ENCODE measurements at places on chromosomes 16 and 17.

GRCh38 chr17:73585583-73585982 lies 58.7 kb downstream of the SDK2 start:
- DNase-seq, result no peak

GRCh38 chr16:75801307-75801706 lies 75.0 kb upstream of the CPHXL start:
- DNase-seq, result no peak

GRCh38 chr17:50845240-50846147 lies 10.1 kb downstream of the WFIKKN2 start:
- DNase-seq, result peak; percentile 32

GRCh38 chr16:88993946-88994600 lies 17.1 kb upstream of the CBFA2T3 start:
- no peak for DNase-seq

GRCh38 chr16:80654094-80654862 lies 113.5 kb downstream of the DYNLRB2 start:
- no peak for DNase-seq

DNA sequence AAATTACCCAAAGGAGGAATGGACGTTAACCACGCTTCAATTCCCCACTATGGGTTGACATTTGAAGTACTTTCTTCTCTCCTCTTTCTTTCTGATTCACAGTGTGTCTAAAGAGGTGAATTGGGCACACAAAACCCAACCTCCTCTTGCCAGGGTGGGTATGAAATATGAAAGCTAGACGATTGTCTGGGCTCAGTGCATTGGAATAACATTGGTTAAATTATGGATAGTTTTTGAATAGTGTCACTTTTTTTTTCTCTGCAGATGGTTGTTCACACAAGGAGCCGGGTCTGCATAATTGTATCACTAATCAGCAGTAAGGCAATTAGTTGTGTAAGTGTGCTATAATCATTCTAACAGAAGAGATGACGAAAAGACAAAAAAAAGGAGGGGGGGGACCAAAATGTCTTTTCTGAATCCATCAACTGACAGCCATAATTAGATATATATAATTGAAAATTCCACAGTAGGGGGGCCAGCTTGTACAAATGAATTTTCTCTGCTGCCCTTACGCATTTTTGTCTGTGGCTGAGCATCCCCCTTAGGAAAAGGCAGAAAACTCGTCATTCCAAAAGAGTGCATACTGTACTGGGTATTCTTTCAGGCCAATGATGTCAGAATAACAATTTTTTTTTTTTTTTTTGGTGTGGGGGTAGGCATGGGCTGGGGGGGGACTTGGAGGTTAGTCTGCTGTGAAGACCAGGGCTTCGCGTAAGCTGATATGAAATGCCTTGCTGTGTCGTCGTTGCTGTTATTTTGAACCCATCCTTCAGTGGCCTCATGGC lies 307.5 kb upstream of the SALL1 start:
- no peak for DNase-seq

GRCh38 chr16:27377666-27378485 lies 24.1 kb upstream of the IL21R start:
- DNase-seq, result peak; percentile 57

- no peak for DNase-seq
Observed at GRCh38 chr16:53743149-53743566, 39.2 kb downstream of the FTO start.

- no peak for DNase-seq
Observed at GRCh38 chr16:619476-620100, 11.2 kb upstream of the WFIKKN1 start.

DNA sequence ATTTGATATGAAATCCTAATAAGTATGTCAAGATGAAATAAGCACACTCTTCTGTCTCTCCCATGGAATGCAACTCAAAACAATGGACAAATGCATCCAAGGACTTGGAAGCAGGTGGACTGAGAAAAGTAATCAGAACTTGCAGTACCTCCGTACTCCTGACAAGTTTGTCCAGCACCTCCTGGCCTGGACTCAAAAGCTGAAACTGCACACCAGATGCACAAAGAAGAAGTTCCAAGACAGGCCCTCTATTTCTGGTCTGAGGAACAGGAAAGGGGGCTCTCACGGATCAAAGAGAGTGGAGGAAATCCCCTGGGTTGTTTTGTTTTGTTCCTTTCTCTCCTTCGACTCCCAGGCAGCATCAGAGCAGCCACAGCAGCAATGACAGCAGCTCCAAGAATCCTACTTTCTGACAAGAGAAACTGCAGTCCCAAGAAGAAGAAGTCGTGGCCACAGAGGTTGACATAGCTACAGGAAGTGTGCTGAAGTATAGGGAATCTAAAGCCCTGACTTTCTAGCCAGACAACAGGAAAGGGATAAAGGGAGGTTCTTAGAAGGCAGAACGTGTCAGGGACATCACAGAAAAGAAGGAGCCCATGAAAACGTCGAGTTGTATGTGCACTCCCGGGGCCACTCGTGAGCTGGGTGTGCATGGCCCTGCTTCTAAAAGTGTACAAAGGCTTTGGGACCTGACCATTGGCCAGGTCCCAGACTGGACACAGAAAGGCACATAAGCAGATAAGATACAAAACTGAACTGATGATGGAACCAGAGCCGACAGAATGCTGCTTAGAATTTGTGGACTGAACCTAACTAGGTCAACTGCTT lies 29.3 kb downstream of the AKAP10 start:
- DNase-seq, result no peak

GRCh38 chr17:42852351-42852750 lies 1.4 kb downstream of the AOC3 start:
- DNase-seq, result no peak

DNA sequence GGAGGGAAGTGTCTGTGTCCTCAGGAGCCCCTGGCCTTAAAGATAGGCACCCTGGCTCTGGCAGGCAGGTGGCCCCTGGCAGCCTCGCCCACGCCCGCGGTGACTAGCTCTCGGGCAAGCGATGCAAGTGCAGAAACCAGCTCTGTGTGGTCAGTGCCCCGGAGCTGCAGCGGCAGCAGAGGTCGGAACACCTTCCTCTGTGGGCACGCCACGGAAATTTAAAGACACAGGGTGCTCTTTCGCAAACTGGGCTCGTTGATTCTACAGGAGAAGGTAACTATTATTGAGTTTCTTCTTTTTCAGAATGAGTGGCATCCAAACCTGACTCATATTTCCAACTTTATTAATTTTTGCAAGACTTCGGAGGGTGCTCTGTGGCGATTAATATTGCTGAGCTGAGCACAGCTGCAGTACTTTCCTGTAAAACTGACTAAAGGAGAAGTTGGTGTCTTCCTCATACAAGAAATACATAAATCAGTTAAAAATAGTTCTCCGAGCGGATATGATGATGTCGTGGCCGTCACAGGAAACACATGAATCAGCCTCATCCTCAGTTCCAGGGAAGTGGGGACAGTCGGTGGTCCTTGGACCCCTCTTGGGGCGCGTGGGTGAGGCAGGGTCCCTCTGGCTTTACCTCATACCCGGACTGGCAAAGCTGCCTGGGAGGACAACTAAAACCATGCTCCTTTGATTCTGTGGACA lies 120.2 kb downstream of the METRNL start:
- peak; percentile 83 for DNase-seq

GRCh38 chr17:58336456-58337209 lies 8.0 kb upstream of the TSPOAP1 start:
- peak; percentile 76 for DNase-seq

DNA sequence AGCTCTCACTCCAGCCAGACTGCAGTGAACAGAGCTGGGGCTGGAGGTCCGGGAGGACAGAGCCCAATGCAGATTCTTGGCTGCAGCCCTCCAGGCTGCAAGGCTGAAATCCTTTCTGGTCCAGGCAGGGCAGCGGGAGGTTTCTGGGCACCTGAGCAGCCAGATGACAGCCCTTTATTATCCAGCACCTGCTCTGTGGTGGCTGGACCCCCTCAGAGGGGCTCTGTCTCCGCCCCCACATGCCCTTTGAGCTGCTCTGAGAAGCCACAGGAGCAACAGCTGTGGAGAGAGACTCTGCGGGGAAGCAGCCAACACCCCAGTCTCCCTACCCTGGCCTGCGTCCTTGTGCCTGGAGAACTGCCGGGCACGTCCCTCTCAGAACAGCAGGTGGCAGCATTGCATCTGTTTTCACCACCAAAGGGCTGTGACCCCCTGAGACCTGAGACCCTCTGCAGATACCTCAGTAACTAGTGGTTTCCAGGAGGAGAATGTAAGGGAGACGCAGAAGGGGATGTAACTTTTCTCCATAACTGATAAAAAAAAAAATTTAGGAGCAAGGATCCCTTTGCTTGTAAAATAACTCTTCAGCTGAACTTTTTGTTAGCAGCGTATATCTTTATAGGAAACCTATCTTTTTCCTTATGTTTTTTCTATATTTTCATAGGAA lies 3.7 kb upstream of the CNP start:
- peak; percentile 84 for DNase-seq

DNA sequence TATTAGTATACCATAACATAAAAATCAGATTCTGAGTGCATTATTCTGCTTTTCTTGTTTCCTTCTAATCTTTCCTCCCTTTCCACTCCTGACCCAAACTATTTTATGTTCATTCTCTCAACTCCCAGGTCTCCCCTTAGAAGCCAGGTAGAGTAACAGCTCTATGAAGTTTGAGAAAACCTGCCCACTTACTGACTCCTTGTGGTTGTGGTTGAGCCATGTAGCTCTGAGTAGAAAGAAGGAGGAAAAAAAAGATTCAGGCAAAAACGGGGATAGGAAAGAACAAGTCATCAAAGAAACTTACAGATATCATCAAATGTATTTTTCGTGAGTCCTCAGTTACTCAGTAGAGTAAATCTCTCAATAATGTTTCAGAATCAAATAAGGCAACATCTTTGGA lies 216.7 kb downstream of the PMP22 start:
- DNase-seq, result no peak

DNA sequence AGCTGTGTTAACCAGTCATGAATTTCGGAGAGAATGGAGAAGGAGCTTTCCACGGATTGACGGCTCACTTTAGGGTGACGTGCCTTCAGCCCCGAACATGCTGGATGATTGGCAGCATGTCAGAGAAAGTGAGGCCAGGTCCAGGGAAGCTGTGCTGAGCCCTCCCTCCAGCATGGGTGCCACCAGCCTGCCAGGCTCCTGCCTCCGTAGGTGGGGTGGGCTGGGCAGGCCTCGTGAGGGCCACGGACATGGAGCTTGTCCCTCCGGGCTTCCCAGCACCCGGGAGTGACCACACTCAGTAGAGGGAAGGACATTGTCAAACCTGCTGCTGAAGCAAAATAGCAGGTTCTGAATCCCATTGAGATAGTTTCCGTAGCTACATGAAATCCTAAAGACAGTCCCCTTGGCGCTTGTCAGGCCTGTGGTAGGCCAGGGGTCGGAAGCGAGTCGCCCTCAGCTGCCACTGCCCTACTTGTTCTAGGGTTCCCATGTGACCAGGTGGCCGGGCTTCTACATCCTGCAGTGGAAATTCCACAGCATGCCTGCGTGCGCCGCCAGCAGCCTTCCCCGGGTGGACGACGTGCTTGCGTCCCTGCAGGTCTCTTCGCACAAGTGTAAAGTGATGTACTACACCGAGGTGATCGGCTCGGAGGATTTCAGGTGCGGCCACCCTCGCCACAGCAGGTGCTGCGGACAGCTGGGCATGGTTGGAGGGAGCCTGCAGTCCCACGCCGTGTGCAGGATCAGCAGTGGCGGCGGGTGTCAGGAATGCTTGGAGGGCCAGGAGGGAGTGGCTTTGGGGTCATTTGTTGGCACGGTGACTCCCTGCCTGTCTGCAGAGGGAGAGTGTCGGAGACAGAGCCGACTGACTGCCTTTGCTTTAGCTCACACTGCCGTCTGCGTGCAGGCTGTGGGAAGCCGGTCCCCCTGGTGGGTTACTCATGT lies 72.3 kb downstream of the SEC14L1 start:
- no peak for DNase-seq

GRCh38 chr17:80986046-80986445 lies 5.6 kb upstream of the CHMP6 start:
- DNase-seq, result no peak

GRCh38 chr17:63622574-63623390 lies 565 bp downstream of the MAP3K3 start:
- peak; percentile 83 for DNase-seq

- DNase-seq, result no peak
Observed at GRCh38 chr17:30174556-30174955, 57.9 kb downstream of the NSRP1 start.

GRCh38 chr16:85905110-85906095 lies 6.4 kb downstream of the IRF8 start:
- DNase-seq, result no peak

DNA sequence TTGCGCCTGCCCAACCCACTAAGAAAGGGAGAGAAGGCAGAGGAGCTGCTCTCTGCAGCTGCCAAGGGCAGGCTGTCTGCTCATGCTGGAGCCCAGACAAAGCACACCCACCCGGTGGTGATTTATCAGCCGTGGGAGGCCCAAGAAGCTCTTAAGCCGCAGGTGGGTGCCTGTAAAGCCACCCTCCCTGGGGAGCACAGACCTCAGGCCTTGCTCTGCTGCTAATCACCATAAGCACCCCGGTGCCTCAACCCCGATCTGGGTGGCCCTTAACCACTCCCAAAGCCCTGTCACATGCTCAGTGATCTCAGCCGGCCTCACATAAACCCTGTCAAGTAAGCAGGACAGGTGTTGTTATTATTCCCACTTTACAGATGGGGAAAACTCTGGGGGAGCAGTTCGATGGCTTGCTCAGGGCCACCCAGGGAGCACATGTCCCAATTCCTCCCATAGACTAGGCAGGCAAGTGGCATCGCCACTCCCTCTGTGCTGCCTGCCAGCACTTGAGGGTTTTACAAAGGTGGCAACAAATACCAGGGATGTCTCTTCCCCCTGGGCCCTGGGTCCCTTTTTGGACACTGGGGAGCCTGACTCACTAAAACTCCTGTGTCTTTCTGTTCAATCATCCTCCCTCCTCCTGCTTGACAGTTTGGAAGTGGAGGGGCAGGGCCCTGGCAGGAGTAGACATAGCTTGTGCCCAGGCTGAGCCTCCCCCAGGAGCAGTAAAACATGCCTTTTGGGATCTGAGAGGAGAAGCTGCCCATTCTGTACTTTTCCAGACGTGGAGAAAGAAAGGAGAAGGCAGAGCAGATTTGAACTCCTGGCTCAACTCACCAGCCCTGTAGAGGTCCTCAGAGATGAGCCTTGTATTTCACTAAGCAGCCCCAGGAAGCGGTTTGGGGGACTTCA lies 299.3 kb downstream of the SOX9 start:
- DNase-seq, result no peak

- peak; percentile 54 for DNase-seq
Observed at GRCh38 chr16:67651847-67652246, 6.9 kb downstream of the CARMIL2 start.

GRCh38 chr17:79811868-79812352 lies 15.0 kb upstream of the CBX8 start:
- no peak for DNase-seq

DNA sequence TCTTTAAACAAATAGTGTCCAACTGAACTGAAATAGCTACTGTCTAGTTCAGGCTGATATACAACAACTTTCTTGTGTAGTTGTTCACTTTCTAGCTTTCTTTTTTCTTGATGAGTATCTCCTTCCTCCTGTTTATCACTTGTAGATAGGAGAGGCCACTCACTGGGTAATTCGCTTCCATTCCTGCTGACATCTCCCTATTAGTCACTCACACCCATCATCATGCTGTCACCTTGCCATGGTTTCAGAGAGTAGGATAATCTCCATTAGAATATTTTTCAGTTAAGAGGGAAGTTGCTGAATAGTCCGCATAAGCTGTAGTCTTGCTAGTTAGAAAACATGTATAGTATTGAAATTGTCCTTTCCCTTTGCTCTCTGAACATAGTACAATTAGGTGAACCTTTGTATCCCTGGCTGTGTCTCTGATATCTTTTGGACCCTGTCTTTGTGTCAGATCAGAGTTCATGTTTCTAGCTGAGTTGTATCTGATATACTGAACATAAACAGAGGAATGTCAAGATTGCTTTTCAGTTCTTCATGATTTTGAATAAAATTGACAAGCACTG lies 64.4 kb upstream of the RASL10B start:
- no peak for DNase-seq

GRCh38 chr16:57257455-57258070 lies 12.5 kb downstream of the ARL2BP start:
- peak; percentile 45 for DNase-seq
